ENCODE measurements at places on chromosomes 4 and X. TPM values are rescaled to one million over a fixed set of nuclear protein-coding genes. Genes with fewer than 3 reads are reported as not detected.

DNA sequence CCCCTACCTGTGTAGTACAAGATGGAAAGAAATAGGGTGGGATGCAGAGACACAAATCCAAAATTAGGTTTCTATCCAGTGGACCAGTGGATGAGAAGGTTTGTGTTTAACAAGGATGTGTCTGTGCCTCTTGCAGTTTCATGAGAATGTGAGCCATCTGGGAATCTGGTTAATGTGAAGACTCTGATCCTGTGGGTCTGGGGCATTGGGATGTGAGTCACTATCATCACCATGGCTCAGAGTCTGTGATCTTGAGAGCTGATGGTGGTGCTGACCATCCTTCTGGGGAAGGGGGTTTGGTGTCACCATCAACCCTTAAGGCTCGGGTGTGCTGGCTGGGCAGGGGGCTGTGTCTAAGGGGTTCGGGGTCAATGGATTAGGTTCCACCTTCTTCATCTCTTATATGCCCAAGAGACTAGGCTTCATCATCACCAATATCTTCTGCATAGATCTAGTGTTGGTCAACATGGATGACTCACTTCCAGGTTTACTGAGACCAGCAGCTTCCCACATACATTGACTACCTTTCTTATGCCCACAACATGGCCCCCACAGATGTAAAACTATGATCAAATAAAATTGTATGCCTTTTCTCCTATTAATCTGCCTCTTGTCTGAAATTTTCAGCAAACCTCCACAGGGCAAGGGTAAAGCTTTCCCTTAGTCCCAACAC is 65.7 kb upstream of the MID1 start:
- DNase-seq = no peak
- no peak overlapping the region for H3K27ac ChIP-seq
- H3K36me3 ChIP-seq = no peaks in the 10 kb centered on the region
- H3K4me3 ChIP-seq = no peak overlapping the region
- H3K4me1 ChIP-seq = no peaks in the 10 kb centered on the region

- H3K36me3 ChIP-seq = no peaks in the 10 kb centered on the region
- H3K4me3 ChIP-seq = no peak overlapping the region
- H3K27me3 ChIP-seq = no peaks in the 10 kb centered on the region
- DNase-seq = no peak
- no peaks in the 10 kb centered on the region for H3K4me1 ChIP-seq
Measured at GRCh38 chr4:182648766-182649165, 268.4 kb downstream of the DCTD start.

DNA sequence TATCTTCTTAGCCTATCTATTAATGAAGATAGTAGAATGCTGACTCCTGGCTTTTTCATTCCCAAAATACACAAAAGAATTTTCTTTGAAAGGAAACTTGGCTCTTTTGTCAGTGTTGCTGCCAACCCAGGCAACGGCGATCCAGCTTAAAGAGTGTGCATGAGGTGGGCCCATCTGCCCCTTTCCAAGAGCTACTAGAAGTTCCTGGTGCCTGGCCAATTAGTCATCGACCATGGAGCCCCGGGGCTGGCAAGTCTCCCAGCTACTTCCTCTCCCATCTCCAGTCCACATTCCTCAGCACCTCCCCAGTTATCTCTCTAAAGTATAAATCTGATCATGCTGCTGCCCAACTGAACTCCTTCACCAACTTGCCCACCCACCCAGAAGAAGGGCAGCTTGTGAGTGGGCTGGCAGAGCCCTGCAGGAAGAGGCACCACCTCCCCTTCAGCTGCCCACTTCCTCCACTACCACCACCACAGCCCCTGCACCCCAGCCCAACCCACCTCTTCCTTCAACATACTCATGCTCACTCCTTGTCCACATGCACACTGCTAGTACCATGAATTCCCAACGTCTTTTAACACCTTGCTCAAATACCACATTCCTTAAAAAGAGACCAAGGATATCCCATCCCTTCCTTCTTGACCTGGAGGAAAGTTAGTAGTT is 158.2 kb upstream of the MAP3K15 start:
- no peaks in the 10 kb centered on the region for H3K36me3 ChIP-seq
- peaks cover 8% of the 10 kb centered on the region for H3K4me1 ChIP-seq
- DNase-seq = no peak
- H3K4me3 ChIP-seq = no peak overlapping the region
- H3K27ac ChIP-seq = no peak overlapping the region

DNA sequence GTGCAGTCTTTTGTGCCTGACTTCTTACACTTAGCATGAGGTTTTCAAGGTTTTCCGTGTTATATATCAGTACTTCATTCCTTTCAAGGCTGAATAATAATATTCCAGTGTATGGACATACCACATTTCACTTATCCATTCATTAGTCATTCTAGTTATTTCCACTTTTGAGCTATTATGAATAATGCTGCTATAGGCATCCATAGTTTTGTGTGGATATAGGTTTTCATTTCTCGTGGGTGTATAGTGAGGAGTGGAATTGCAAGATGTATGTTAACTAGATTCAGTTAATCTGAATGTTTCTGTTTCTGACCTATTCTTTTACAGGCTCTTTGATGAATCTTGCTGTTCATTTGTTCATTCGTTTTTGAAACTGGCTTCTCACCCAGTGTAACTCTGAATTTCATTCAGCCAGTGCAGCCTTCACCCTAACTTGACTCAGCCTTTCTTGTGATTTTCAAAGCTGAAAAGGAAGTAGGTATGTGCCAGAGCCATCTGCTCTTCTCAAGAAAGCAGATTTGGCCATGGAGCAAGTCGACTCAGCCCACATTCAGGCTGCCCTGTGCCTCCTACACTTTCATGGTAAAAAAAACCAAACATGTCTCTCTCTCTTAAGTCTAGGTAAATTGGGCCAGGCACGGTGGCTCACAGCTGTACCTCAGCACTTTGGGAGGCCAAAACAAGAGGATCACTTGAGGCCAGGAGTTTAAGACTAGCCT is 56.3 kb upstream of the NOCT start:
- no peak overlapping the region for H3K27ac ChIP-seq
- H3K27me3 ChIP-seq = no peaks in the 10 kb centered on the region
- no peaks in the 10 kb centered on the region for H3K4me1 ChIP-seq
- no peak overlapping the region for H3K4me3 ChIP-seq
- H3K36me3 ChIP-seq = no peaks in the 10 kb centered on the region

GPR101 gene
- 1.9 TPM for total RNA-seq

HPGDS gene
- 9.2 TPM for total RNA-seq
